SK-N-DZ (cell line): ENCODE measurements at places on chromosomes 16 and 17.
A peak's percentile ranks its signal among the peaks of the same experiment; 100 is the strongest.

DNA sequence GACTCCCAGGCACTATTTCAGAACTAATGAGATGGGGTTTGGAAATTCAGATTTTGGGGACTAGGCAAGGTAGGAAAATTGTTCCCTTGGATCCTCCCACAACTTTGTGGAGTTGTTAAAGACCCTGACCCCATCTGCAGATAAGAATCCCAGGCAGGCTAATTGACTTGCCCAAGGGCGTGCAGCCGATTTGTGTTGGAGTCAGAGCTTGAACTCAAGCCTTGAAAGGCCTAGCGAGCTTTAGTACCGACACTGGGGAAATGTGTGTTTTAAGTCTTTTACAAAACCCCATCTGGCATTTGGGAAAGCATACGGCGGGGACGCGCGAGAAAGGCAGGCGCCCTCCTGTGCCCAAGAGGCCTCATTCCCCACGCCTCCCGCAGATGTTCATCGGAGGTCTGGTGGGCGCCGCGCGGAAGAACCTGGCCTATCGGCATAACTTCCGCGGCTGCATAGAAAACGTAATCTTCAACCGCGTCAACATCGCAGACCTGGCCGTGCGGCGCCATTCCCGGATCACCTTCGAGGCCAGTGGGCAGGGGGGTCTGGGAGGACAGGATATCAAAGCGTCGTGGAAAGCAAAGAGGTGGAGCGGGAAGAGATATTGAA is 4.3 kb downstream of the CNTNAP1 start:
- no peak for DNase-seq

DNA sequence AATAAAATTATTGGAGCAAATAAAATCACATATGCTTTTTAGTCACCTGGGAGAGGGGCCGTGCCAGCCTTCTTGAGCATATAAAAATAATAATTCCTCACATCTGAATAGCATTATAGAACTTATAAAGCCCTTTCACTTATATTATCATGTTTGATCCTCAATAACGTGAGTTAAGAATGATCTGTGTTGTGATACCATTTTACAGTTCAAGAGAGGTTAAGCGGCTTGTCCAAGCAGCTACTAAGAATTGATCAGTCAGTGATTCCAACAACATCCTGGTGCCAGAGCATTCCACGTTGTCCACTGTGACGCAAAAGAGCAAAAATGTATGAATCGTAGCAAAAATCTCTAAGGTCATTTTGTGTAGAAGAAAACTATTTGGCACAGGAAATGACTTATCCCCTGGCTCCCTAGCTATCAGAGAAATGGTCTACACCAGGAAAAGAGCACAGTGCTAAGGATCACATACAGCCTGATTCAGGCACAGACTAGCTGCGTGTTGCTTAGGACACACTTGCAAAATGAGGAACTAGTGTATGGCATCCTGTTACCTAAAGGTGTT is 33.0 kb downstream of the ANKFN1 start:
- no peak for DNase-seq

DNA sequence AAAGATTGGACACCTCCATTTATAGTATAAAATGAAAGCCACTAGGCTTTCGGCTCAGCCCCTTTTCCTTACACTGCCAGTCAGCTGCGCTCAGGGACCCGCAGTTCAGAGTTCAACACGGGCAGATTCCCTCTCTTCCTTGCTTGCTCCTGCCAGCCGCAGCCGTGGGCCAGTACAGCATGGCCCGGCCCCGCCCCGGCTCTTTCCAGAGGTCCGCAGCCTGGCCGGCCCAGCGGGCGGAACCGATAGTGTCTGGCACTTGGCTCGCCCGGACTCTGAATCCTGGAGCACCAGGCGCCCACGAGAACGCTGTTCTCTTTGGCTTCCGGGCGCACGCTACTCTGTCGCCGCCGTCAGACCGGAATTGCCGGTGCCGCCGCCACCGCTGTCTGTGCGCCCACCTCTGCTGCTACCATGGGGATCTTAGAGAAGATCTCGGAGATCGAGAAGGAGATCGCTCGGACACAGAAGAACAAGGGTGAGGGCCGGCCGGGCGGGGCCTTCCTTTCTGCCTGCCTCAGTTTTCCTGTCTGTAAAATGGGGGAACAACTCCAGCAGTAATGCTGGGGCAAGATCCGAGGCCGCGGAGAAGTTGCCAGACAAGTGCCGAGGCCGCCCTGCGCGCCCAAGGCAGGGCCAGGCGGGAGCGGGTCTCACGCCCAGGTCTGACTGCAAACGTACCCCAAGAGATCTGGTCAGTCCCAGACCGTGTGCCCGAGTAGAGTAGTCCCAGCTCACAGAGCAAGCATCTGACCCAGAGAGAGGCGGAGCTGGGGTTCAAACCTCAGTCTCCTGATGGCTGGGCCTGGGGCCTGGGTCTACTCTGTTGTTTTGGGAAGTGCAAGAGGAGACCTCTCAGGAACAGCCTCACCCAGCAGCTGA is at the start of gene DRG2:
TSS of gene DRG2 (plus strand) at position 339 of the 882 bp plus-strand sequence. CDS start at position 415, 76 bp downstream.
- peak; percentile 94 for DNase-seq

DNA sequence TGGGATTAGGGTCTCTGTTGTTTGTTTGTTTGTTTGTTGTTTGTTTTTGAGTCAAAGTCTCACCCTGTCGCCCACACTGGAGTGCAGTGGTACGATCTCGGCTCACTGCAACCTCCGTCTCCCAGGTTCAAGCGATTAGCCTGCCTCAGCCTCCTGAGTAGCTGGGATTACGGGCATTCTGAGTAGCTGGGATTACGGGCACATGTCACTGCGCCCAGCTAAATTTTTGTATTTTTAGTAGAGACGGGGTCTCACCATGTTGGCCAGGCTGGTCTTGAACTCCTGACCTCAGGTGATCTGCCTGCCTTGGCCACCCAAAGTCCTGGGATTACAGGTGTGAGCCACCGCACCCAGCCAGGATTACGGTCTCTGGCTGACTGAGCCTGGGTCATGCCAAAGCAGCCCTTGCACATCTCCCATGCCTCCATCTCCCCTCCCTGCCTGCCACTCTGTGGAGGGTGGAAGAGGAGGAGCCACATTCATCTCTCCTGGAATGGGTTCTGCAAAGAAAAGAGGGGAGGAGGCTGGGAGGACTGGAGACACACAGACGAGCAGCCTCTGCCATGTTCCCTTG is 59.2 kb downstream of the BEAN1 start:
- no peak for DNase-seq

DNA sequence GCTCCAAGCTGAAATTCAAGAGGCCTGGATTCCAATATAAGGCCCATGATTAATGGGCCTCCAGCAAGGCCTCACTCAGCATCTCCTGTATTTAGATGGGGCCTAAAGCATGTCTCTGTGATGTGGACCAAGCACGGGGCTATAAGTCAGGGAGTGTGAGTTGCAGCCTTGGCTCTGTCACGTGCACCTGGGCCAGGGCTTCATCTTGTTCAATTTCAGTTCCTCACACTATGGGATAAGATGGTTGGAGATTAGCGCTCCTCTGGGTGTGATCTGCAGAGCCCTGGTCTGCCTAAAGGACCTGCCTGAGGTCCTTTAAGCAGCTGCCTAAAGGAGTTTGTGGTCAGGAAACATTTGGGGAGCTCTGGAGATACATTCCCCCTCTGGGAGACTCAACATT is 25.2 kb downstream of the KLHL36 start:
- DNase-seq, result no peak

- no peak for DNase-seq
Measured at GRCh38 chr17:80986816-80987475, 4.7 kb upstream of the CHMP6 start.
